H9 (cell line): ENCODE measurements at places on chromosomes 11 and 22. TPM values are rescaled to one million over a fixed set of nuclear protein-coding genes. Genes with fewer than 3 reads are reported as not detected.

DNA sequence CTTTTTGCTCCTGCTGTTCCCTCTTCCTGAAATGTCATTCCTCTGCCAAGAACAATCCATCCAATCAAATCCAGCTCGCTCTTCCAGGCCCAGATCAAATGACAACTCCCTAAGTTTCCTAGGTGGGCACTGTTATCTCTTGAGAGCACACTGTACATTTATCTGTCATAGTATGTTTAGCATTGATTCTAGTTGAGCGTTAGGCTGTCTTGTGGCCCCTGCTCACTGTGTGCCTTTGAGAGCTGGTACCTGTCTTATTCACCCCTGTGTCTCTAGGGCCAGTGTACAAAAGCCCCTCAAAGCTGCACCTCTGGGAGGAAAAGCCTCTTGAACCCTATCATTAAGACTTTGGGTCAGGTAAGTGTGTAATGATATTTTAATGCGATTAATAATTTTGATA lies 7.1 kb upstream of the LMO2 start:
- H3K36me3 ChIP-seq = no peaks in the 10 kb centered on the region
- no peak for DNase-seq
- no peak overlapping the region for H3K4me3 ChIP-seq
- no peaks in the 10 kb centered on the region for H3K4me1 ChIP-seq
- H3K27me3 ChIP-seq = no peaks in the 10 kb centered on the region

DNA sequence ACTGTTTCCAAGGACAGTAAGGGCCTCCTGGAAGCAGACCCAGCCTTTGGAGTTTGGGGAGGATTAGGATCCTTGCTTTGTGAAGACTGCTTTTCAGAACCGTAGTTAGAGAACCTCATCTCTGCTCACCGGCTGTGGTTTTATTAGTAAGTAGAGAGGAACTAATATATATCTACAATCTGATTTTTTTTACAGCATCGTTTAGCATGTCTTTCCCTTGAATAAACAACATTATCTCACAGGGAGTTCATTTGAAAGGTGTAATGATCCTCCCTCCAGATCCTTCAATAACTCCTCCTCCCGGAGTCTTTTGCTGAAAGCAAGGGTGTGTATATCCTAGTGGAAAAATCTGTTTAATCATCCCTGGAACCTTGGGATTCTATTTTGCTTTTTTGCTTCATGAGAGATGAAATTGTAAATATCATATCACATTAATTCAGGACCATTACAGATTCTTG lies 132.7 kb downstream of the DBX1 start:
- no peak overlapping the region for H3K27ac ChIP-seq
- no peaks in the 10 kb centered on the region for H3K27me3 ChIP-seq
- H3K4me3 ChIP-seq = peak overlapping the region; percentile 66
- DNase-seq = no peak
- no peaks in the 10 kb centered on the region for H3K36me3 ChIP-seq

GRCh38 chr11:118998822-118999221 lies 884 bp downstream of the CENATAC start:
- H3K27me3 ChIP-seq = no peaks in the 10 kb centered on the region
- H3K4me1 ChIP-seq = no peaks in the 10 kb centered on the region
- H3K4me3 ChIP-seq = peak overlapping the region; percentile 95

DNA sequence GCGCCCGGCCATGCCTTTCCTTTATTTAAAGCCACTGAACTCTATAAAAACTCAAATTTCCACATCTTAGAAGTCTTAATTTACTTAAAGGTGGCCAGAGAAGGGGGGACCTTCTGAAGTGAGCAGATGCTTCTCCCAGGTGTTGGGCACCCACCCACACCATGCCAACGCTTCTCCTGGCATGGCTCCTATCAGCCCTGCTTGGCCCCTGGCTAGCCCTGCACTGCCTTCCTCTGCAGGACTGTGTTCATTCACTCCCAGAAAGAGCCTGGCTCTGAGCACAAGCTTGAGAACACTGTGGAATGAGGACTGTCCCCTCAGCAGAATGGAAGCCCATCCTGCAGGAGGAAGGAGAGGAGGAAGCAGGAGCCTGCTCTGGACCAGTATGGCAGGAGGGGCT lies 34.6 kb upstream of the ARFGAP3 start:
- no peaks in the 10 kb centered on the region for H3K27me3 ChIP-seq
- no peaks in the 10 kb centered on the region for H3K4me1 ChIP-seq
- no peak for DNase-seq
- no peak overlapping the region for H3K4me3 ChIP-seq
- no peak overlapping the region for H3K27ac ChIP-seq

GRCh38 chr11:3955299-3955665 lies 99.8 kb downstream of the STIM1 start:
- no peak overlapping the region for H3K4me3 ChIP-seq
- H3K27me3 ChIP-seq = no peaks in the 10 kb centered on the region
- no peaks in the 10 kb centered on the region for H3K36me3 ChIP-seq
- no peak overlapping the region for H3K27ac ChIP-seq
- H3K4me1 ChIP-seq = no peaks in the 10 kb centered on the region; the same call in 1 of the 2 replicates
- no peak for DNase-seq

- no peaks in the 10 kb centered on the region for H3K27me3 ChIP-seq
- H3K36me3 ChIP-seq = no peaks in the 10 kb centered on the region
- H3K4me1 ChIP-seq = no peaks in the 10 kb centered on the region; the same call in 1 of the 2 replicates
- peak; percentile 81 for DNase-seq
- no peak overlapping the region; the same call in 2 of the 3 replicates for H3K4me3 ChIP-seq
These were observed 982 bp downstream of the APOBEC3H start for GRCh38 chr22:39098026-39098425.

- H3K4me1 ChIP-seq = no peaks in the 10 kb centered on the region
- DNase-seq = no peak
- no peak overlapping the region for H3K27ac ChIP-seq
- H3K4me3 ChIP-seq = no peak overlapping the region
- H3K27me3 ChIP-seq = no peaks in the 10 kb centered on the region; the same call in 1 of the 2 replicates
These were observed 7.6 kb upstream of the ARSA start for GRCh38 chr22:50635591-50635990.

DNA sequence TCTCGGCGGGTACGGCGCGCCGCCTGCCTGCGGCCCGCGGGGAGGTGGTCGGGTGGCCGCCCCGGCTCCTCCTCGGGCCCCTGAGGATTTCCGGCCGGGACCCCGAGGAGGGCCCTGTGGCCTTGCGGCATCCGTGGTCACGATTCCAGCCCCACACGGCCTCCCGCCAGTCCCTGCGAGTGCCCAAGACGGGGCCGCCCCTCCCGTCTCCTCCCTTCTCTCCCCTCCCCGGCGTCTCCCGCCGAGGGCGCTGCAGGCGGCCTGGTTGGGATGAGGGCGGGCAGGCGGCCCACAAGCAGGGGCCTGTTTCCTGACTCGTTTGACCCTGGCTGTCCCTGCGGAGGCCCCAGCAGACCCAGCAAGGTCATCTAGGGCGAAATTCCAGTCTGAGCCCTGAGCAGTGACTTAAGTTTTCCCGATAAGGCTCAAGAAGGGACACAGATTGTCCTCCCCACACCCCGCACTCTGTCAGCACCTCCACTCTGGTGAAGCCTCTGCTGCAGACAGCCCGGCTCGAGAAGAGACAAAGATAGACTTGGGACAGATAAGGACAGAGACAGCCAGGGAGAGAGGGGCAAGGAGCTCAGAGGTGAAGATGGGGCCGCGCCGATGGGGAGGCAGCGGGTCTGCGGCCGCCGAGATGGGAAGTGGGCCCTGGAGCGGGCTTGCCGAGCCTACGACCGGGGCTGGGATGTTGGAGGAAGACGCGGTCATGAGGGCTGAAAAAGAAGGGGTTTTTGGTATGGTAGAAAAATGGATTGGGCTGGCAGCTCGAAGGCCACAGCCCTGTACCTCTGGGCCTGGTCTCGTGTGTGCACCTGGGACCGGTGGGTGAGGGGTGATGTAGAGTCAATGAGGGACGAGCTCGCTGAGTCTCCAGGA lies 95.0 kb downstream of the SWAP70 start:
- H3K27me3 ChIP-seq = no peaks in the 10 kb centered on the region
- peak; percentile 64 for DNase-seq
- no peak overlapping the region for H3K27ac ChIP-seq
- no peaks in the 10 kb centered on the region for H3K36me3 ChIP-seq
- 0 out of 2 replicates have a peak, but pooled peaks cover 3% of the 10 kb centered on the region for H3K4me1 ChIP-seq
- peak overlapping the region; percentile 65 for H3K4me3 ChIP-seq

OR10D3 gene
- not detected in 2 replicates for total RNA-seq

CRYBA4 gene
- total RNA-seq = 0.37 and 0.52 TPM in 2 replicates

OR52N5 gene
- not detected in 2 replicates for total RNA-seq

MGAT3 gene
- 4.7 and 5.0 TPM in 2 replicates for total RNA-seq

AASDHPPT gene
- total RNA-seq = 46.0 and 47.1 TPM in 2 replicates

TRPM5 gene
- 0.09 TPM in 1 of 2 replicates, not detected in the other for total RNA-seq

GANAB gene
- 387 TPM in 2 replicates for total RNA-seq

EMID1 gene
- total RNA-seq = 4.5 and 5.4 TPM in 2 replicates
